Endothelial cell of coronary artery (primary cell): ENCODE measurements at places on chromosomes 5 and 9. TPM values are rescaled to one million over a fixed set of nuclear protein-coding genes. Genes with fewer than 3 reads are reported as not detected.

Gene OSMR
- total RNA-seq: 9.7 and 54.0 TPM in 2 replicates

Gene RNF183
- not detected in 2 replicates for total RNA-seq

Gene UBE2QL1
- under 0.01 and 0.09 TPM in 2 replicates for total RNA-seq

Gene ACTBL2
- 0.28 TPM in 1 of 2 replicates, not detected in the other for total RNA-seq

Gene STPG3
- not detected in 2 replicates for total RNA-seq

Gene GAS1
- 0.09 and 1.2 TPM in 2 replicates for total RNA-seq

Gene CDC25C
- total RNA-seq: 1.3 and 6.6 TPM in 2 replicates

Gene PHYHD1
- total RNA-seq: 0.27 and 0.75 TPM in 2 replicates

Gene PTPRD
- 0.38 and 5.8 TPM in 2 replicates for total RNA-seq

Gene LRRTM2
- total RNA-seq: under 0.01 TPM in 2 replicates

Gene ZNF454
- total RNA-seq: 1.2 TPM in 1 of 2 replicates, not detected in the other

Gene PDE6A
- total RNA-seq: under 0.01 TPM in 1 of 2 replicates, not detected in the other

Gene PCDHGB3
- total RNA-seq: 3.1 and 4.0 TPM in 2 replicates
